Activated naive CD4-positive, alpha-beta T cell (primary cell): ENCODE measurements at places on chromosomes 3 and 15.

DNA sequence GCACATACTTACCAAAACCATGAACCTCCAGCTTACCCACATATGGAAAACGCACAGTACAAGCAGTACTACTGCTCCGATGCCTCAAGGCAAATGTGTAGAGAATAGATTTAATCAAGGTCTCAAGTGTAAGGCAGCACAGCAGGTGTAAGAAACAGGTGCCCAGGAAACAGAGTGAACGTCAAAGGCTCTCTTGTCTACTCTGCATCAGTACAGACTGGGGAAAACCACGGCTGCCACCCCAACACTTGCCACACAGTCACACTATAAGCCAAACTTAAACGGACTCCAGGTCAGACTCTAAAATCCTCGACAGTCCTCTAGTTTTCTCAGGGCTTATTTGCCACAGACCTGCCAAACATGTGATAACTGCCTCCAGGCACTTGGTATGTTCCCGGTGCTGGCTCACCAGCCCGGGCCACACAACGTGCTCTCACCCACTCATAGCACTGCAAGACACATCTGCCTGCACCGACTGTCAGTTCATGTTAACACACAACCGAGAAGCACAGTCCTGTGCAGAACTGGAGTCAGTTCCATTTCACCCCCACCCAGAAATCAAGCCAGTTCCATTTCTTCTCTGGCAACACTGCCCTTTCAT is 30.6 kb downstream of the ABCC5 start:
- no peak for DNase-seq

- DNase-seq: no peak
These were observed 76.2 kb upstream of the LARS2 start for GRCh38 chr3:45311953-45312801.

GRCh38 chr3:171741377-171741776 is 68.9 kb downstream of the PLD1 start:
- no peak for DNase-seq

- no peak for DNase-seq
These were observed 133.5 kb upstream of the STT3B start for GRCh38 chr3:31399271-31399670.

DNA sequence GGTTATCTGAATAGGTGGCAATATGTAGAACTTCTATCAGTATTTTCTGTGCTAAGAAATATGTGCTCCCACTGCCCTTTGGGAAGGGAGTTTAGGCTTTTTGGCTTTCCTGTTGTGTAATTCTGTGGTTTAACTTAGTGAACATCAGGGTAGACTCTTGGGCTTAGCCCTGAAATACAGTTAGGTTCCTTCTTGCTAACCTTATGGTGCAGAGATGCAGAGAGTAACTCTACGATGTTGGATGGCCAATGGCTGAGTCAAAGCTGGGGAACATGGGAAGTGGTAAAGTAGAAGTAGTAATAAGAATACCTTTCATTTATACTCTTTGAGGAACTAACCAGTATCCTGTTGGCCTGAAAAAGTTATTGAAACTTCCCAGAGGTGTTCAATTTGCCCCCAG is 80.8 kb upstream of the IL12A start:
- DNase-seq: no peak

DNA sequence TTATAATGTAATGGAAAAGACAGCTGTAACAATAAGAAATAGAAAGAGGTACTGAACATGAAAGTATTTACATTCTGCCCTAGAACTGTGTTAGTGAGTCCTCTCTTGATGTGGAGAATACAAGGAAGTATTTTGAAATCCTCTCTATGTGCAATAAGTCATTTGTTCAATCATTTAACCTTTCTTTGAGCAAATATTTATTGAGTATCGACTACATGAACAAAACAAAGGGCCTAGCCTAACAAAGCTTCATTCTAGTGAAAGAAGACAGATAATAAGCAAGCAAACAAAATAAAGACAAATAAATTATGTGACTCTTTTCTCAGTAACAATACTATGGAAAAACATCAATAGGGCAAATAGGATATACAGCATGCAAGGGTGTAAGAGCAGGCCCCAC is 354.9 kb upstream of the ATP11B start:
- no peak for DNase-seq

GRCh38 chr15:30073915-30074314 is 8.8 kb upstream of the GOLGA8J start:
- no peak for DNase-seq

- no peak for DNase-seq
These were observed 29.4 kb downstream of the MRAS start for GRCh38 chr3:138377804-138378203.

DNA sequence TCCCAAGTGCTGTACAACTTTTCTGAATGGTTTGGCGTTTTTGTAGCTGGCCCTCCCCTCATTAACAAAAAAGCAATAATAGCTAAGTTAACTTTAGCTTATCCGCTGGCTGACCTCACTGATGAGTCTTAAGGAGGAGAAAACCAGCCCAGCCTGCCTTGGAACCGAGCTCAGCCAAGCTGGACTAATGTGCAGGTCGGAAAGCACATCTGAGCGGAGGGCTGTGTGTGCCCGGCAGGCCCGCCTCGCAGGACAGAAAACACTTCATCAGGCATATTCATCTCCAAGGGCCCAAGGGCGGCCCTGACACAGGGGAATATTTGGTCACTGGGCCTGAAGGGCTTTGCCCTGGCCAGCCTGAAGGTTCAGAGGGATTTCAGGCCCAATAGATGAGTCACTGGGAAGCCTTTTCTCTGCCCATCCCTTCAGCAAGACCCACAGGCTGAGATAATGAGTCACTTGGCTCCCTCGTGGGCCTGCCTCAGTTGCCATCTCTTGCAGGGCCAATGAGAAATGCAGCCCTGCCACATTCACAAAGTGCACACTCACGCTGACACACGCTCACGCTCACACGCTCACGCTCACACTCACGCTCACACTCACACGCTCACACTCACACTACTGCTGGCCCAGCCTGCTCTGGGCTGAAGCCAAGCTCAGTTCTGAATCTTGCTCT is 75.1 kb downstream of the SLC12A8 start:
- DNase-seq: no peak

GRCh38 chr3:160928183-160928726 is 172.2 kb downstream of the PPM1L start:
- no peak for DNase-seq

DNA sequence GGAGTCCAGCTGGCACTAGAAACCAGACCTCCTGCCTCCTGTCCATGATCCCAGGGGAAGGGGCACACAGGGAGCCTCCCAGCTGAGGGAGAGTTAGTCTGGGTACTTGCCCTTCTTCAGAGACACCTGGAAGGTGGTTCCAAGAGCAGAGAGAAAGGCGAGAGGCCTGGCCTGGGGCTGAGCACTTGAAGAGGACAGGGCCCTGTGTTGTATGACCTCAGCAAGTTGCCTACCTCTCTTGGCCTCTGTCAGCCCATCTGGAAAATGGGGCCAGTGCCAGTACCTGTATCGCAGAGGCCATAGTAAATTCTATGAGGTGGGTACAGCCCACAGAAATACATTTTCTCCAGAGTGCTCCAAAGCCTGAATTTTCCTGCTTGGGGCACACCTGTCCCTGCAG is 19.5 kb downstream of the PTH1R start:
- no peak for DNase-seq

DNA sequence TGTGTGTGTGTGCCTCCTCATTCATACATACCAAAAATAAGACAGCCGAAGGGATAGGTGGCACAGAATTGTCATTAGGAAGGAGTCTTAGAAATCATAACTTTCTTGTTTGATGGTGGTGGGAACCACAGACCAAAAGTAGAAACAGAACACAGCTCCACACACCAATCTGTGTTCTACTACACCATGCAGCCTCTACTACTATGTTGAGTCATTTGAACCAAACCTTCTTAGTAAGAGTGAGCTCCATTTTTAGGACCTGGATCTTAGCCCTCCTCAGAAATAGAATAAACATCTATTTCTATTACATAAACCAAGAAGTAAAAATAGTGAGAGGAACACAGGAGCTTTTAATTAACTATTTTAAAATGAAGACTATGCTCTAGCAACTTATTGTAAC is 27.9 kb upstream of the PLCH1 start:
- no peak for DNase-seq

- DNase-seq: no peak
These were observed 18.6 kb downstream of the SSUH2 start for GRCh38 chr3:8625991-8626390.

- DNase-seq: no peak
These were observed 30.5 kb downstream of the CA12 start for GRCh38 chr15:63351170-63351569.

- DNase-seq: no peak
These were observed 208.9 kb upstream of the TLE3 start for GRCh38 chr15:70306582-70306981.

DNA sequence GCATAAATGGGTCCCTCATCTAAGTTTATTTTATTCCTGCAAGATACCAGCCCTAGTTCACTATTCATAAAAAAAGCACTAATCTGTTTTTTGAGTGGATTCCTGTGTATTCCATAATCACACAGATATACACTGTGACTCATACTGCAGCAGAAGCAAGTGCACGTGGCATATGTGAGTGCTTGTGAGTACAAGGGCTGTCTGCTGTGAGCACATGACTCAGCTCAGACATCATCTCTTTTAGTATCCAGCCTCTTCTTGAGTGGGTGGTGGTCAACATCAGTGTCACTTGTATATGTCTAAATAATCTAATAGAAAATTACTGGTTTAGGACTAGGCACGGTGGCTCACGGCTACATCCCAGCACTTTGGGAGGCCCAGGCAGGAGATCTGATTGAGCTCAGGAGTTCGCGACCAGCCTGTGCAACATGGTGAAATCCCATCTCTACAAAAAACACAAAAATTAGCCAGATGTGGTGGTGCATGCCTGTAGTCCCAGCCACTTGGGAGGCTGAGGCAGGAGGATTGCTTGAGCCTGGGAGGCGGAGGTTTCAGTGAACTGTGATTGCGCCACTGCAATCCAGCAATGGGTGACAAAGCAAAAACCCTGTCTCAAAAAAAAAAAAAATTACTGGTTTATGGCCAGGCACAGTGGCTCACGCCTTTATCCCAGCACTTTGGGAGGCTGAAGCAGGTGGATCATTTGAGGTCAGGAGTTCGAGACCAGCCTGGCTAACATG is 49.8 kb downstream of the NIPA2 start:
- no peak for DNase-seq

DNA sequence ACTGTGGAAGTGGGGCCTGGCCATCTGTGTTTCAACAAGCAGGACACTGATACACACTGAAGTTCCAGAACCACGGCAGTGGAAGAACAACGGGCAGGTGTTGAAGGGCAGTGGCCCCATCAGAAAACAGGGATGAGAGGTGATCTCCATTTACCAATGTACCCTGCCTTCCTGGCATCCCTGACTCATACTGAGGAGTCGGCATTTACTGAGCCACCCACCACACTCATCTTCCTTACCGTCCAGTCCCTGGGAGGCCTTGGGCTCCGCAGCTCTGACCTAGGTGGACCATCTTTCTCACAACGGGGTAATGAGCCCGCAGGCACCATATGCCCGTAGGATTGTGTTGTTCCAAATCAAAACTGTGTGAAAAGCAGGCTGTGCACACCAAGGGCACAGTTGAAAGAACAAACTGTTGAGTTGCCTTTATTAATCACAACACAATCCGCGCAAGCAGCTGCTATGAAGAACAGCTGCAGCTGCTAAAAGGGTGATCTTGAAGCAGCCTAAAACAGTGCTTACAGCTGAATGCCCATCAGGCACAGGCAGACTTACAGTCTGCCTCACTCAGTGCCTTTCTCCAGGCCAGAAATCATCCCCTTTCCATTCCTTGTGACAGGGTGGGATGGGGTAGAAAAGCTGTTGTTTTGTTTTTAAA is 12.9 kb downstream of the MB21D2 start:
- no peak for DNase-seq

DNA sequence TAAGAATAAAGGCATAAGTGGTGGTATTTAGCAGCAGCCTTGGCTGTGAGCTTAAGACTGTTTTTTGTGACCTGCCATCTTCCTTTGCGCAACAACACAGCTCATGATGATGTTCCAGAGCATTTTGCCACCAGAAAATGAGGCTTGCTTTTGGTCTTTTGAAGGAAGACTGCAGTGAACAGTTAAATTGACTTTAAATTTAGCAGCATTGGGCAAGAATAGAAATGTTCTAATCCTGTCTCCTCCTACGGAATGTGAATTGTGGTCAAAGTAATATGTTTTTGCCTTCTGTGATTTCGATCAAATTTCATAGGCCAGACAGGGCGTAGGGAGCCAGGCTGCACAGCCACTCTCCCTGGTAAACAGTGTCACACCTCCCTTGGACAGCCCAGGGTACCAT is 460.7 kb upstream of the RASGRP1 start:
- DNase-seq: no peak

GRCh38 chr15:68427963-68428362 is 4.0 kb downstream of the ITGA11 start:
- no peak for DNase-seq

GRCh38 chr15:69013726-69014406 is 629 bp upstream of the NOX5 start:
- DNase-seq: no peak

- no peak for DNase-seq
These were observed 49.5 kb upstream of the CTXND1 start for GRCh38 chr15:80301472-80301871.

GRCh38 chr3:193903966-193904365 is 232.0 kb upstream of the HES1 start:
- DNase-seq: no peak

GRCh38 chr3:123078101-123078500 is 11.3 kb downstream of the PDIA5 start:
- DNase-seq: no peak

GRCh38 chr3:161082063-161082462 is 23.1 kb downstream of the B3GALNT1 start:
- DNase-seq: no peak

DNA sequence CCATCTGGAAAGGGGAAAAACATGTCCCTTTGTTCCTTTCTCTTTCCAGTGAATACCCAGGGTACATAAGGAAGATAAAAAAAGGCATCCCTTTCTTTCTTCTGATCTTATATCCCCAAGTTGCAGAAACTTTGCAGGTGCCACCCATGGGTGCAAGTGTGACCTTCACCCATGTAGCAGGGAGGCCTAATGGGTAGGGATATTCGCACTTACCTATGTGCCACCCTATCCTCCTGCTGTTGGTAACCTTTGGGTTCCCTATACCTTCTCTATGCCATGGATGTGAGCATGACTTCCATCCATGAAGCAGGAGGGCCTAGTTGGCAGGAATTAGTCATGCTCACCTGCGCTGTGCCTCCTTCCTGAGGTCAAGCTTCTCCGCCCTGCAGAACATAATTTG is 59.2 kb upstream of the C15orf39 start:
- no peak for DNase-seq

GRCh38 chr3:134083626-134084241 is 54.0 kb upstream of the SLCO2A1 start:
- no peak for DNase-seq

DNA sequence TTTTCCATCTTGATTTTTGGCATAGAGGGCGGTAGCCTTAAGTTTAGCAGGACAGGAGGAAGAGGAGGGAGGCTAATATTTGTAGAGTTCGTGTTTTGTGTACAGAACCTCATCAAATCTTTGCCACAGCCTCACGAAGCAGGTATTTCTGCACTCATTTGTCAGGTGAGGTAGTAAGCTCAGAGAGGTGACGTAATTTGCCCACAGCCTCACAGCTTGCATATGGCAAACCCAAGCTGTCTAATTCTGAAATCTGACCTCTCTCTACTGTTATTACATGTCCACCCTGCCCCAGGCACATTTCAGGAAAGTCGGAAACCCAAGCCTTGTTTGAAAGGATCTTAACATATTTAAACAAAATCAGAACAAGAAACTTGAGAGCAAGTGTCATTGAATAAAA is 91.1 kb upstream of the TPM1 start:
- DNase-seq: no peak

GRCh38 chr3:16888785-16889607 is 4.2 kb downstream of the PLCL2 start:
- DNase-seq: no peak

- DNase-seq: no peak
These were observed 878 bp downstream of the ISLR start for GRCh38 chr15:74174219-74174957.
